ENCODE measurements at places on chromosomes 4 and X.

DNA sequence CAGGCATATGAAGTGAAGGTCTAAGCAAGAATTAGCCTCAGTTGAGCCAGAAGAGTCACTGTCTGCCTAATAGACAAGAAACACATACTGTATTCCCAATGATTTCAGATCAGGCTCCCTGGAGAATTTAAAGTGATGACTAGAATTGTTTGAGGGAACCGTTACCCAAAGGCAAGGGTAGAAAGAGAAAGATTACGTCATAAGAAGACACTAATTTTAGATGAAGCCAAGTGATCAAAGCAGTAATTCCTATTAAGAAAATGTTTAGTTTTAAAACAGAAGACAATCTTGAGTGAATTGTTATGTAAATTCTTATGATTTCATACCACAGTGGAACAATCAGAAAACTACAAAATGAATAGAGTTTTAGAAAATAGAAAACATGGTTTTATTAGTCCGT, 194.5 kb upstream of the ARSJ start:
- DNase-seq = no peak

DNA sequence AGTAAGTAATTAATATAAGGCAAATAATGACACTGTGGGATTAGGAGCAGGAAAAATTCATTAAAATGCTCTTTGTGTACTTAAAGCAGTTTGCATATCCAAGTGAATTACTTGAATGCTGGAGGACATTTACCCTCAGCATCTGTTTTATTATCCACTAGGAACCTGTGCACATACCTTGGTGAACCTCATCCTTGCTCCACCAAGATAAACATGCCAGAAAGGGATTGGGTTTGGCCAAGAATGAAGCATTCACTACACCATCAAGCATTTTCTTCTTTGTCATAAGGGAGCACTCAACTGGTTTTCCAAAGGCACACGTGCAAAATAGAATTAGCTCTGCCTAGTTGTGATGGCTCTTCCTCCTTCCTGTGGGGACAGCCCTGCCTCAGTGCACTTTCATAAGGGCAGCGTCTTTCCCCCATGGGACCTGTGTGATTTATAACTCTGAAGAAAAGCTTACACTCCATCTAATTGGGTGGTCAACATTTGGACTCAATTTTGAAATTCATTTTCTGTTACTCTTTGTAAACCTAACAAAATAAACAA, 291.7 kb downstream of the USP46 start:
- DNase-seq = no peak

GRCh38 chr4:157170321-157170720, 50.2 kb upstream of the GRIA2 start:
- DNase-seq = no peak

GRCh38 chrX:80876877-80877276, 67.2 kb upstream of the BRWD3 start:
- DNase-seq = no peak

DNA sequence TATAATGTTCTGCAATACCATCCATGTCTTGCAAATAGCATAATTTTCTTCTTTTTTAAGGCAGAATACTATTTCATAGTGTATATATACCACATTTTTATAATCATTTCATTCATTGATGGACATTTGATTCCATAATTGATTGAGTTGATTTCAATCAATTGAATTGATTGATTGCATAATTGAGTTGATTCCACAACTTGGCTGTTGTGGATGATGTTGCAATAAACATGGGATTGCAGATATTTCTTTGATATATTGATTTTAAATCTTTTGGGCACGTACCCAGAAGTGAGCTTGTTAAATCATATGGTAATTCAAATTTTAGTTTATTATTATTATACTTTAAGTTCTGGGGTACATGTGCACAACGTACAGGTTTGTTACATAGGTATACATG, 232.8 kb downstream of the GALNTL6 start:
- no peak for DNase-seq

Measured in stimulated activated CD8-positive, alpha-beta memory T cell treated with anti-CD3 and anti-CD28 coated beads, Interleukin-15, amount 100 ng/mL, for 24 hours (primary cell).